ENCODE measurements at places on chromosomes 7 and 10.
A peak's percentile ranks its signal among the peaks of the same experiment; 100 is the strongest.

DNA sequence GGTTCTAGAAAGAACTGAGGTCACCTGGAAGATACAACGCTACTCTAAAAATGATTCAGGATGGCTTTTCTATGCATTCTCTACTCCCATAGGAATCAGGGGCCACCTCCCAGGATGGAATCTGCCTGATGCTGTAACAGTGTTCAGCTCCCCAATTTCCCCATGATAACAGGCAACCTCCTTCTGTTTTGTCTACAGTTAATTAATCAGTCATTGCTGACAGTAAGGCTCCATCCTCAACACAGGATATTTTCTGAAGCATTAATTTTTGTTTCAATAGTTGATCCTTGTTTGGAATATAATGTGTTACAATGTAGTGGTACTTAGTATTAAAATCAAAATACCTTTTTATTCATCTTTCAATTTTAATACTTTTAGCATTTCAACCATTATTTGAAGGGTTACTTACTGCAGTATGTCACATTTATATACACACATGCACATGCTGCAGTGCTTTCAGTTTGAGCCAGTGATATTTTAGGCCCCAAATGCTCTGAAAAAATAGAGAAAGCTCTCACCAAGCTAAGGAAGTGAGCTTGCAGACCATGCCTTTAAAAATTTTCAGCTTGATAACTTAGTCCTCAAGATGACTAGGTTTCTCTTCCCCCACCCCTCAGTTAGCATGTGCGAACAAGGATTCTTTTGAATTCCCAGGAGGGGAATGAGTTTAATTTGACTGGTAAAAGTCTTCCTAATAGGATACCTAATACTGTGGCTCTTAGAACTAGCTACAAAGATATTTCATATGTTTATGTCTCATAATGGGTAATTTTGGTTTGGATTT is 592 bp upstream of the PIK3CG start:
- no peak for DNase-seq

DNA sequence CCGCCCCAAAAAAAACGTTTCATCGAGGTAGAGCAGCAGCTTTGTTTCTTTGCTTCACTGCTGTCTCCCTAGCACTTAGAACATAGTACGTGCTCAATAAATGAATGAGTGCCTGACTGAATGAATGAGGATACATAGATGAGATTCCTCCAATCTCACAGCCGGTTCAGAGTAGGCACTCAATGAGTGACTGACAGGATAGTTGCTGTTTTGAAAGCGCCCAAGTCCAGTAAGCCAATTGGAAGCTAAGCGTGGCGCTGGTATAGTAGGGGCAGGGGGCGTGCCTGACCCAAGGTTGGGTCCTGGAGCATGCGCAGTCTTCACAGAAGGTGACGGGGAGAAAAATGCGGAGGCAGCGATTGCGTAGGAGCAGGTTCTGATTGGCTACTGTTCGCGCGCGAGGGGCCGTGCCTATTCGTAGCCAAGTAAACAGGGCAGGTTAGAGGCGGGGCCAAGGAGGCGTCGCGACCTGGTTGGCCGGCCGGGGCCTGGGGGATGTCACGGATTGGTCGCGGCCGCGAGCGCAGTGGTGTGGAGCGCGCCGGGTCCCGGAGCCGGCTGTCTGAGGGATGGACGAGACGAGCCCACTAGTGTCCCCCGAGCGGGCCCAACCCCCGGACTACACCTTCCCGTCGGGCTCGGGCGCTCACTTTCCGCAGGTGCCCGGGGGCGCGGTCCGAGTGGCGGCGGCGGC is at the start of gene PI4K2A:
Gene PI4K2A (plus strand): TSS at position 498 of the 694 bp plus-strand sequence. CDS start 72 bp downstream, at position 570.
- peak; percentile 99 for DNase-seq

GRCh38 chr7:45001138-45001694 is 1.2 kb downstream of the CCM2 start:
- DNase-seq, result no peak

DNA sequence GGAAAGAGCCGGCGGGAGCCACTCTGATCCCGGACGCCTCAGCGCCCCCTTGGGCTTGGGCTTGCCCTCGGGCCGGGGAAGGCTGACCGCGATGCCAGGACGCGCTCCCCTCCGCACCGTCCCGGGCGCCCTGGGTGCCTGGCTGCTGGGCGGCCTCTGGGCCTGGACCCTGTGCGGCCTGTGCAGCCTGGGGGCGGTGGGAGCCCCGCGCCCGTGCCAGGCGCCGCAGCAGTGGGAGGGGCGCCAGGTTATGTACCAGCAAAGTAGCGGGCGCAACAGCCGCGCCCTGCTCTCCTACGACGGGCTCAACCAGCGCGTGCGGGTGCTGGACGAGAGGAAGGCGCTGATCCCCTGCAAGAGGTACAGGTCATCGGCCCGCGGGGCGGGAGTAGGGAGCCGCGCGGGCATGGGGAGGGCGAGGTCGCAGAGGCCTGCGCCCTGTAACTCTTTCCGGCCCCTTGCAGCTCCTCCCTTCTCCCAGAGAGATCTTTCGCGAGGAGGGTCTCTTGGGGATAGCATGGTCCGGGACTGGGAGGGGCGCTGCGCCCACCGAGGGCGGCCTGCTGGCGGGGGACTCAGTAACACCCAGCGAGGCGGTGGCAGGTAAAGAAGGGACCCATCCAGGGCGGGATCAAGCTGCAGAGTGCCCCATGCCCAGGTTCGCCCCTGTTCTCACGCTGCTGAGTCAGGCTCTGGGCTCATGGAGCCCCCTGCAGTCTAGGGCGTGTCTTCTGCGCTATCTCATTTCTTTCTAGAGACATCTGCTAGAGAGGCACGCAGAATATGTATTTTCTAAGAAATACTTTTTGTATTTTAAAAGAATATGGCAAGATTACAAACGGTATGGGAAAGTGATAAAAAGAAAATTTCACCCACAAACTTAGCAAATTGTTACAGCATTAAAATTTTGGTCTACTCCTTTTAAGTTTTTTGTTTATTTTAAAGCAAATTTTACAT is 687 bp downstream of the EPDR1 start:
- peak; percentile 67 for DNase-seq

GRCh38 chr10:125778556-125778955 is 2.9 kb upstream of the MMP21 start:
- no peak for DNase-seq

DNA sequence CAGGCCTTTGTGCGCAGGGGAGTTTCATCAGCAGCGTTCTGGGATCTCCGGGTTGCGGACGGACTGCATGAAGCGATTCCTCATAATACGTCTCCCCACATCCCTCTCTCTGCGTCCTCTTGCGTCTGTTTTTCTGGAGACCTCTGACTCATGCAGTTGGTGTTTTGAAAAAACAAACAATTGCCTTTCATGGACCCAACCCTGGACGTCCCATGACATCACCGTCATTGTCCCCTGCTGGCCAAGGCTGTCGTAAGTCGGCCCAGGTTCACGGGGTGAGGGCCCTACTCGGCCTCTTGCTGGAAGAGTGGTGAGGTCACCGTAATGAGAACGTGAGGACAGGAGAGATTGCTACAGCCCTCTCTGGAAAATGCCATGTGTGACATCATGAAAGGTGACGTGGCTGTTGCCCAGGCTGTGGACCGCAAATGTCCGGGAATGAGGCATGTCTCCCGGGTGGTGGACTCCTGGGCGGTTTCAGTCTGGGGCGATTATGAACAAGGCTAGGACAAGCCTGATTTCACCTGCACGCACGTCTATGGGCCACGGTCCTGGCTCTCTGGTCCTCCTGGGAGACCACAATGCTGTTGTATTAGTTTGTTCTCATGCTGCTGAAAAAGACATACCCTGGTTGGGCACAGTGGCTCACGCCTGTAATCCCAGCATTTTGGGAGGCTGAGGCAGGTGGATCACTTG is 9.8 kb upstream of the MAFK start:
- no peak for DNase-seq

DNA sequence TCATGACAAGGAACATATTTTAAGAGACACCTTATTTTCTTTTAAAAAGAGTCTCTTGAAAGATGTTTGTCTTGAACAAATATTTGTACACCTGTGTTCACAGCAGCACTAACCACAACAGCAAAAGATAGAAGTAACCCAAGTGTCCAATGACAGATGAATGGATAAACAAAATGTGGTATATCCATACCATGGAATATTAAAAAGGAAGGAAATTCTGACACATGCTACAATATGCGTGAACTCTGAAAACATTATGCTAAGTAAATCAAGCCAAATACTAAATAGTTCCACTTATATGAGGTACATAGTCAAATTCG is 17.8 kb downstream of the SGMS1 start:
- DNase-seq, result no peak

- DNase-seq, result no peak
These were observed 61.1 kb upstream of the NPSR1 start for GRCh38 chr7:34596887-34597286.

DNA sequence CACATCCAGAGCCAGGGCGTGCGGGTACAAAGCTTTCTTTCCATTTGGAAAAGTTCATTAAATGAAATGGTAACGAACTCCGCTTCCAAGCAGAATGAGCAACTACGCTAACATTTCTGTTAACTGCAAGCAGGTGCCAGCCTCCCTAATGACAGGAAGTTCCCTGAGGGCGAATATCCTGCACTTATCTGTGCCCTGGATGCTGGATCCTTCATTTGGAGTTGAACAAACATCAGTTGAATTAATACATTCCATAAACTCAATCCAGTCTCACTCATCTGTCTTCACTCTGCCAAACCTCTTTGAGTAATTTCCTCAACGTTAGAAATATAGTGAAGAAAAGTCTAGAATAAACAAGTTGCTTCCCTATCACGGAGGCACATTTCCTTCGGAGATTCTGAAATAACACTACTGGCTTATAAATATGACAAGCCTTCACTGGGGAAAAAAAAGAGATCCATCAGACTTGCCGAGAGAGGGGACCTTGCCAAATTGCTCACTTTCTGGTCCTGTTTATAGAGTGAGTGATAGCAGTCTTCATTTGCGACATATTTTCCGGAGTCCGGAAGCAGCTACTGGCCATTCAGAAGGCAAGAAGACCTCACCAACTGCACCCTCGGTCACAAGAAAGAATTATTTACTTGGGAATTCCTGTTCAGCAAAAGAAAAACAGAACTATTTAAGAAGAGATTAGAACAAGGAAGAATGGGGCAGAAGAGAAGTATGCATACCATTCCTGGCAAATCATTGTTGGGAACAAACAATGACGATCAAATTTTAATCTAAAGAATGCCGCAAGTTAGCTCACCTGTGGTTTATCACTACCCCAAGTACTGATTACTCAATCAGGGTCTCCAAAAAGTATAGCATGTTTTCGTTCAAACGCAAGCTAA is 196.4 kb downstream of the FAM107B start:
- DNase-seq, result no peak

GRCh38 chr10:133166828-133167692 is 7.0 kb downstream of the KNDC1 start:
- DNase-seq, result peak; percentile 60

- no peak for DNase-seq
These were observed 28.7 kb upstream of the HABP2 start for GRCh38 chr10:113524120-113524519.

- no peak for DNase-seq
These were observed 24.1 kb downstream of the GRIFIN start for GRCh38 chr7:2452074-2452507.

GRCh38 chr7:117990834-117991233 is 117.6 kb upstream of the CTTNBP2 start:
- no peak for DNase-seq

GRCh38 chr7:95859429-95859828 is 87.1 kb downstream of the DYNC1I1 start:
- no peak for DNase-seq

GRCh38 chr7:39228946-39229345 is 251.2 kb downstream of the POU6F2 start:
- DNase-seq, result peak; percentile 26

GRCh38 chr10:51300617-51301304 is 226.5 kb downstream of the PRKG1 start:
- no peak for DNase-seq

DNA sequence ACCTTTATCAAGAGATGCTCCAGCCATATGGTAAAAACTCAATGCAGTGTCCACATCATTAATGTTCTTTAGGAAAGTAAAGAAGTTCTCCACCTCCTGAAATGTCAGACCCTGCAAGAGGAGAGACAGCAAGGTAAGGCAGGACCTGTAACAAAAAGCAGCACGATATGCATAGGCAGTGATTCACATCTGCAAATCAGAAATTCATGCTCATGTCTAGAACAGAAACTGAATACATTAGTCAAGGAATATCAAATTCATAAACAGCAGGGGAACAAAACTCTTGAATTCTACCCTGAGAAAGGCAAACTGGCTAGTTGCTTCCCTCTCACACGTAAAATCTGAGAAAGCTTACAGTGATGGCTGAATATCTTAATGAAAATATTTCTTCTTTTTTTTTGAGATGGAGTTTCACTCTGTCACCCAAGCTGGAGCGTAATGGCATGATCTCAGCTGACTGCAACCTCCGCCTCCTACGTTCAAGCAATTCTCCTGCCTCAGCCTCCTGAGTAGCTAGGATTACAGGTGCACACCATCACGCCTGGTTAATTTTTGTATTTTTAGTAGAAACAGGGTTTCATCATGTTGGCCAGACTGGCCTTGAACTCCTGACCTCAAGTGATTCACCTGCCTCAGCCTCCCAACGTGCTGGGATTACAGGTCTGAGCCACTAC is 53.3 kb upstream of the DNAJB12 start:
- no peak for DNase-seq

DNA sequence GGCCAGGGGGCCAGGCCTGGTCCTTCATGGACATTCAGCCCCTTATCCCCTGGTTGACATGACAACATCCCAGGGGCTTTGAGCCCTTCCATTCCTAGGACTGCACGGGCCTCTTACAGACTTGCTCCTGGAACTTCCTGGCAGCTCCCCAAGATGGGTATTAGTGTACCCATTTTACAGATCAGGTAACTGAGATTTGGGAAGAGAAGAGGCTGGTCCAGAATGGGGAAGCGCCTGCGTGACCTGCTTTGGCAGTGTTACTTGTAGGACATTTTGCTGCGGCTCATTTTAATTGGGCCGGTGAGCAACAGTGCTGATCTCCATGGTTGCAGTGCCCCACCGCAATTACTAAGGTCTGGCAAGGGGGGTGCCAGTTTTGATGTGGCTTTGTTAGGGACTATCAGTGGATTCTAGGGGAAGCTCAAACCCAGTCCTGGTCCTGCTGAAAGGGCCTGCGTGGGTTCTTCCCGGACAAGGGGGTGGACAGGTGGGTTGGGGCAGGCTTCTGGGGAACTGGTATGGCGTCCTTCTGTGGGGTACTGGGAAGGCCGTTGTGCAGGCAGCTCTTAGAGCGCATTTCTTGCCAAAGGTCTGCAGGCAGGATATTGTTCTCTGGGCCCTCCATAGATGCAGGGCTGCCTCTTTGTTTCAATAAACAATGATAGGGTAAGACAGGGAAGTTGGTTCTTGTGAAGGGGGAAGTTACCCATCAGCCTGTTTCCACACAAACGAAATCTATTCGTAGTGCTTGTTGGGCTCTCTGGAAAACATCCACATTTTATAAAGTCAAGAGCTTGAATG is 137.6 kb downstream of the RGS10 start:
- DNase-seq, result no peak

GRCh38 chr10:340646-341045 is 205.4 kb downstream of the ZMYND11 start:
- peak; percentile 5 for DNase-seq

DNA sequence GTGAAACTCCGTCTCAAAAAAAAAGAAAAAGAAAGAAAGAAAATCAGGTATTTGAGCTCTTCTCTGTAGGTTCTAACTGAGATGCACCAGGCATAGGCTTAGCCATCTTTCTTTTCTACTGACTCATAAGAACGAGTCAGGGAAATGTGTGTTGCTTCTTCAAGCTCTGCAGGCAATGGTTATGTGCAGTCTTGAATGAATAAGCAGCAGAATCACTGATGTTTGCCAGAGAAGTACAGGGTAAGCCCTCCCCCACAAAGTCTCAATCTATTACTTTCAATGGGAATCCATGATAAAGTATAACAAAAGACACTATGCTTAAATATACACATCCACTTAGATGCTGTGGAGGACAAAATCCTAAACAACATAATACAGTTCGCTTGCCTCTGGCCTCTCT is 239.2 kb downstream of the PARD3 start:
- DNase-seq, result no peak

Measured in femur (tissue), 1 donor.